ENCODE measurements at places on chromosomes 1 and 21.

DNA sequence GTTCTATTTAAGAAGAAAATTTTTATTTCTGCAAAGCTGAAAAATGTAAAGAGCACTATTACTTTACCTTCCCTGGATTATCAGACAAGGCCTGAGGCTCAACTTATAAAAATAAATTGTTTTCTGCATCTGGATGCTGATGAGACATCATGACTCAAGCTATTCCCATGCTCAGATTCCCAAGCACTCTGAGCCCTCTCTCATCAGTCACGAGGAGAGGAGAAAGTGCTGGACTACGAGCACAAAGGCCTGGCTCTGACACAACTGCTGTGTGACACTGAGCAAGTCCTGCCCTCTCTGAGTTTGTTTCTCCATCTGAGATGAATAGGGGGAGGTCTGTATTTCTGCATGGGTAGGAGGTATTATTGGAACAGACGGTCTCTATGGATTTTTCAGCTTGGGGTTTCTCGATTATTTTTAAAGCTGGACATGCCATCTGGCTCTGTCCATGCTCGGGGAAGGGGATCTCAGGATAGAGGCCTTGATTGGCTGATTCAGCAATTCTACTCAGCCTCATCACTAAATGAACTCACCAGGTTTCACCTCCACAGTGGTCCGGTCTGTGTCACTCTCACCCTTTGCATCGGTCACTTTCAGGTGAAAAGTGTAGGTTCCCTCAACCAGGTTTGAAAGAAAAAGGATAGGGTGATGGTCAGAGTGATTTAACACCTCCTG lies 107.7 kb downstream of the KIAA0319L start:
- DNase-seq, result no peak

DNA sequence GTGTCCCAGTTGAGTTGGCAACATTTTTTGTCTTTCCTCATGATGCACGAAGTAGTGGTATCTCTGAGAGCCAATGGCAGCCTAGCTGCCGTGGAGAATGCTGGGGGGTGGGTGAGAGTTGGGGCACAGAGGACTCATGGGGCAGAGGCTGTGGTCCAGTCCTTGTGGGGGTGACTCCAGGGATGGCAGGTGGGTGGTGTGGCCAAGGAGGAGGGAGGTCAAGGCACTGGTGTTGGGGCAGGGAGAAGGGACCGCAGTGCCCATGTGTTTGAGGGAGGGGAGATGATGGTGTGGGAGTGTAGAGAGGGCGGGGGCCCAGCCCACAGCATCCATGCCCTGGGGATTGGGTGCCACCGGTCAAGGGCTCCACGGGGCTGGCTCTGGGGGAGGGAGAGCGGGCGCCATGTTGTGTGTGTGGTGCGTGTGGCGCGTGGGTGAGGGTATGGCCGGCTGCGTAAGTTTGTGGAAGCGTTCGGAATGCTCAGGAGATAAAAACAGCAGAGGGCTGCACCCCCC lies 63.5 kb downstream of the PRKCZ start:
- no peak for DNase-seq

DNA sequence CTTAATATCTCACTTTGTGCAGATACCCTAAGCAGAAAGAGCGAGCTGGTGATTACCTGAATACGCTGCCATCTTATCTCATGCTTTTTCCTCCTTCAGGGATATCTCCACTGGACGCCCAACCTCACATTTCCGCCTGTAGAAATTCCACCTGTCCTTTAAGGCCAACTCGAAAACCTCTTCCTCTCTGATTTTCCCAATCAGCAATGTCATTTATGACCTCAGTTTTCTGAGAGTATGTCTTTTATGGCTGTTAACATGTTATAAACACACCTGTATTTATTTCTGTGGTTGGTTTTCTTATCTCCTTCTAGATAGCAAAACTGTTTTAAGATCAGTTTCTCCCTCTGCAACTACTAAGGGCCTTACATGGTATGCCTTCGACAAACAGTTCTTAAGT lies 41.1 kb downstream of the CD34 start:
- DNase-seq, result no peak

DNA sequence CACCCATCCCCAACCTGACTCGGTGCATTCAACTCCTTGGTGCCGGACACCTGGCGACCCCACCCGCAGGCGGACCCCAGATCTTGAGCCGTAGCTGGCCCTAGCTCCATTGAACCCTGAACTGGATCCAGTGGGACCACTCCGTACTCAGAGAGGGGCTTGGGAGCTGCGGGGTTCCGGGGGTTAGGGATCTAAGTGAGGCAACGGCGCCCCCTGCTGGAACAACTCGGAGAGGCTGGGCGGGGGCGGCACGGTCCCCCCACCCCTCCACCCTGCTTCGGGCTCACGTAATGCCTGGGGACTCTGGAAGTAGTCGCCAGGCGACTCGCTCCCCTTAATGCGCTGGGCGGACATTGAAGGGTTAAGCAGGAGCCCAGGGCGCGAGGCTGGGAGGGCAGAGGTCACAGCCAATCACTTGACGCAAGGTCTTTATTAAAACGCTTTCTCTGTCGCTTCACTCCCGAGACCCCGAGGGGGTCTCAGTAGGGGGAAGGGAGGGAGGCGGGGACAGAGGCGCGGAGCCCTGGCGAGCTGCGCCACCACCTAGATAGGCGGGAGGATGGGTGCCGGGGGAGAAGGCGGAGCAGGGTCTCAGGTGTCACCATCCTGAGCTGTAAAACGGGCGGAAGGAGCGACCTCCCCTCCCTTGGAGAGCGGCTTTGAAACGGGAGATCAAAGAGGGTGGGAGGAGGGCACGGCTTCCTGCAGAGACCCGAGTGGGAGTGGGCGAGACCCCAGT lies 704 bp upstream of the CRABP2 start:
- DNase-seq, result peak; percentile 48

DNA sequence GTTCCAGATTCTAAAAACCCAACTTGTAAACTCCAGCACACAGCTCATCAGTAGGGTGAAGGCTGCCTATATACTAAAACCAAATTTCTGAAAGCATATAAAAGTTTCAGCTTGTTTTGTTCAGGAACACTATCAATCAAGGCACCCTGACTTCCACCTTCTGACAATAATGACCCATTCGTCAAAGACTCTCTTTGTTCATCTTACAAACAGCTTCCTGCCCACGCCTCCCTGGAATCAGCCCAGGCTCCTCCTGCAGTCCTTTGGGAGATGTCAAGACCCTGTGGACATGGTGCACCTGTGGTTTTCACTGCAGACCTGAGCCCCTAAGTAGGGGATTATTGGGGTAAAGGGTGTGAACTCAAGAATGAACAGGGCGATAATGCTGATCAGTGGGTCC lies 178.9 kb upstream of the CAMK1G start:
- no peak for DNase-seq

DNA sequence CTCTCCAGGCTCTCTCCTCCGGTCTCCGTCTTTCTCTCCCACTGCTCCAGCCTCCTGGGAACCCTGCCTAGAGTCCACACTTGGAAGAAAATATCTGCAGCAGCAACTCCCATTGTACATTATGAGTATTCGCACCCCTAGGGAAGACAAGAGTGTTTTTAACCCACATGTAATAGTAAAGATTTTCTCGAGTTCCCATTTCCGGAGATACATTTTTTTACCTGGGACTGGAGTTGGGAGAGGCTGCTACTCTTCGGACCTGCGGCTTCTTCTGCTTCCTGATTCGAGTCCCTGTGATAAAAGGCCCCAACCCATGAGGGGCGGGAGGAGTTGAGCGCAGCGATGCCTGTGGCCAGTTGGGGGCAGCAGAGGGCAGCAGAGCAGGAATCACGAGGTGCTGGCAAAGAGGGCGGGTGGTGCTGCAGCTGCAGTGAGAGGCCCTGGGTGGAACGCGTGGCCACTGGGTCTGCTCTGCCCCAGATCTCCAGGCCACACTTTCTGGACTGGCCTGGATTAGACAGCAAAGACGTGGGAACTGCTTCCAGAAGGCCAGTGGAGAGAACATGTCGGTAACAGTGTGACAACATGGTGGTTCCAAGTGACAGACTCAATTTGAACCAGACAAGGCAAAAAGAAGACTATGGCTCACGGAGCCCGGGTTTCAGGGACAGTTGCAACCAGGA lies 221.0 kb upstream of the CSF3R start:
- DNase-seq, result peak; percentile 14

- no peak for DNase-seq
These were observed 57.9 kb downstream of the RNF187 start for GRCh38 chr1:228544921-228545591.
